ENCODE measurements at places on chromosomes 13 and 19. TPM values are rescaled to one million over a fixed set of nuclear protein-coding genes. Genes with fewer than 3 reads are reported as not detected.

DNA sequence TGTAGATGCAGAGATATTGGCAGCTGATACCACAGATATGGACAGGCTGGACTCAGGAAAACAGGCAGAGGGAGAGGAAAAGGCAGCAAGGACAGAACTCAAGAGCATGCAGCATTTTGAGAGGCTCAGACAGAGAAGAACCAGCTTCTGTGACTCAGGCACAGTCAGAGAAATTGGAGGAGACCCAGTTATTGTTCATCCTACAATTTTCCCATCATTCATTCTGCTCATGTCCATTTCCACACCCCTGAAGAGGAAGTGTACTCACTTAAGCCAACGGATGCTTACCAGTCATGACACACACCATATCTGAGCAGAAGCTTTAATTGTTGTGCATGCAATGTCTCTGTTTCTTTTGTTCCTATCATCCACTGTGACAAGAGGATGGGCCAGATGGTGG lies 359.8 kb upstream of the HTR2A start:
- DNase-seq, result no peak

- no peak for DNase-seq
These were observed 9.2 kb downstream of the SBNO2 start for GRCh38 chr19:1164684-1165531.

GRCh38 chr19:8423817-8424223 lies 10.7 kb downstream of the MARCHF2 start:
- DNase-seq, result no peak

DNA sequence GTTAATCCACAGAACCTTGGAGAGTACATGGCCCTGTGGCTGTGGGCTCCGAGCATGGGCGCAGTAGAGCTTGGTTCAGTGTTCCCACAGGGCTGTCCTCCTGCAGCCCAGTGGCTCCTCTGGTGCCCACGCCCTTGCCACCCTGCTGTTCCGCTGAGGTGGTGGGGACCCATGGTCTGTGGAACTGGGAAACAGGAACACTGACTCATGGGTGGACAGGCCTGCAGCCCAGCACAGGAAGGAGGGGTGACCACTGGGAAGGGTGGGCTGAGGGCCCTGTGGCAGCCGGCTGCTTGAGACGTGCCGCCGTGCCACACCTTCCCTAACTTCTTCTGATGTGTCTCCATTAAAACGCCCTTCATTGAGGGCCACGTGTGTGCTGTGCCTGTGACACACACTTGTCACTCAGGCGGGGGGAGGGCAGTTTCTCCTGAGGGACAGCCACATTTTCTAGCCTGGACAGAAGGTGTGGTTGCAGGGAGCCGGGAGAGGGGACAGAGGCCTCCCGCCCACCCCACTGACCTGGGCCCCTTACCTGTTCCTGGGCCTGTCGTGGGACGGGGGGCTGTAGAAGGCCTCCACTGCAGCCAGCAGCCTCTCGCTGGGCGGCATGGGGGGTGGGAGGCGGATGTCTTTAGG lies 21.1 kb downstream of the CHERP start:
- no peak for DNase-seq

- DNase-seq, result no peak
These were observed 1253.2 kb upstream of the PRR20A start for GRCh38 chr13:55887561-55887960.

Gene CD79A
- 19.3 TPM for total RNA-seq

Gene IFI30
- total RNA-seq, result 22.9 TPM

Gene SLC17A7
- total RNA-seq, result 0.23 TPM

Gene ZNF558
- 31.3 TPM for total RNA-seq

Data from activated CD8-positive, alpha-beta T cell treated with anti-CD3 and anti-CD28 coated beads for 36 hours (primary cell).